ENCODE measurements at places on chromosomes 7 and 10.

DNA sequence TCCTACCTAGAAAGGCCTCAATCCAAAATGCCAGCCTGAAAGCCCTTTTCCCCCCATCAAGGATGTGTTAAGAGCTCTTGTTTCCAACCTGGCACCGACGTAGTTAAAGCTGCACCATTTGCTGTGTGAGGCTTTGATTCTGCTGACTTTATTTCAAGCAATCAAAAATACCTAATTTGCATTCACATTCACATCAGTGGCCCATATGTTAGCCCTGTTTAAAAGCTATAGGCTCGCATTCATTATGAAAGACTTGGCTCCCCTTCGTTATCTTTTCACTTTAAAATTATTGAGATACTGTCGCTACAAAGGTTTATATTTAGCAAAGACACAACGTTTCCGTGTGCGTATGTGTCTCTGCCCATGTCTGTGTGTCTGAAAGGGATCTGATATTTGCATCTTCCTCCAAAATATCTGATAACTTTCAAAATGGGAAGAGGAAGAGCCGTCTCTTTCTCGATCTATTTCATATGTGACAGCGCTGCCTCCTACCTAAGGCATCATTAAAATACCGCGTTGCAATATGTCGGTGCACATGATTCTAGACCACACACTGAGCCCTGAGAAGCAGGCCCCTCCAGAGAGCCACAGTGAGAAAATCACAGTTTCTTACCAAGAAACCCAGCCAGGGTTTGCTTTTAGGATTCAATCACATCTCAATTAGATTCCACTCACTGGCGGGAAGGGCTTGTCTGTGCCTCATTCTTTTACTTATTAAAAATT lies 57.1 kb upstream of the ITPRID1 start:
- no peak for DNase-seq

DNA sequence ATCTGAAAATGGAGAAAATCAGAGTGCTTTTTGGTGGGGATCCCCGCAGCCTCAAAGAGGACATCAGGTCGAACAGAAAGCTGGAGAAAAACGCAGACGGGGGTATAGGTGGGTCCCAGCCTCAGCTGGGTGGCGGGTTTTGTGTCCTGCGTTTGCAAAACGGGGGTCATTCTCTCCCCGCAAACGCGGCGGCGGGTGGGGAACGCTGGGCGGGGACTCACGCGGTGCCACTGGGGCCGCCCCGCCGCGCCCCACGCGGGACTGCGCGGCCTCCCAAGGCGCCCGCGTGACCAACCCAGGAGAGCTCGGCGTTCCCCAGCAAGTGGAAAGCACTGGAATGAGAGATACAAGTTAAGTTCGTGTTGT lies 806 bp upstream of the VIPR2 start:
- no peak for DNase-seq

- DNase-seq, result no peak
Measured at GRCh38 chr7:31076641-31077310, 24.7 kb downstream of the ADCYAP1R1 start.

GRCh38 chr7:131721660-131722059 lies 165.2 kb upstream of the PODXL start:
- no peak for DNase-seq

GRCh38 chr7:116492654-116493109 lies 6.9 kb upstream of the CAV2 start:
- DNase-seq, result no peak

DNA sequence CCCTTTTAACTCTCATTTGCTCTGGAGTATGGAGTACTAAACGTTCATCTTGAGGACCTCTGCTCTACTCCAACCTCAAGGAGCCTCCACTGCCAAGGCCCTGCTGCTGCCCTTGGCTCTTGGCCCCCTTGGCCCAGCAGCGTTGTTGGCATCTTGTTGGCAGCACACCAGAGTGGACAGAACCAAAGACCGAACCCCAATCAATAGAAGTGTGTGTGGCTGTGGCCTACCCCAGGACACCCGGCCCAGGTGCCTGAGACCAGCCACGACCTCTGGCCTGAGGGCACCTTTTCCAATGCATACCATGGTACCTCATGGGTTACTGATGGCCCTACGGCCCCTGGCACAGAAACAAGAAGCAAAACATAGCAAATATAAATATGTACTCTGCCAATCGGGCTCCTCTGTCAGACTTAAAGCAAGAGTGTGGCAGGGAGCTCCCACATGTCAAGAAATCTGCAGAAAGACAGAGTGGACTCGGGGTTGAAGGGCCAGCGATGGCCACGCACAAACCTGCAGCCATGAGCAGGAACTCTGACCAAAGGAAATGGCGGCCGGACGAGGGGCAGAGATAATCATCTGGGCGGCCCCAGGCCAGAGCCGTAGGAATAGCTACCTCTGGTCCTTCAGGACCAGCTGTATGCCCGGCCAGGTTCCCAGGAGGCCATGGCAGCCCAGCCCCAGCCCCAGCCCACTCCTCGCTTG lies 2.9 kb downstream of the NPC1L1 start:
- DNase-seq, result no peak

- no peak for DNase-seq
Measured at GRCh38 chr10:103795634-103796270, 59.6 kb downstream of the SH3PXD2A start.

DNA sequence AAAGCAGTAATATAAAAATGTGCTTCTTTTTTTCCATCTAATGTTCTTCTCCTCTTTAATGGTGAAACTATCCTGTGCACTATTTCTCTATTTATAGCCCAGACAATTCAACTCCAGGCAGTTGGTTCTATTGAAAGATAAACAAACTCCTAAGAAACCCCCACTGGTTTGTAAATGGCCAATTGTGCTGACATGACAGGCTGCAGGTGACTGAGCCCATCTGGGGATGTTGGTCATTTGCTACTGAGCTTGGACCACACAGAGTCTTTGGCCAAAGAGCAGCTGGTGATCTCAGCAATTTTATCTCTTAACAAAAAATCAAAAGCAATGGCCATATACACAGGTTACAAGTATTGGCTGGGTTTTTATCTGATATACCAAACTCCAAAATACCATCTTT lies 631.8 kb upstream of the CELF2 start:
- no peak for DNase-seq

DNA sequence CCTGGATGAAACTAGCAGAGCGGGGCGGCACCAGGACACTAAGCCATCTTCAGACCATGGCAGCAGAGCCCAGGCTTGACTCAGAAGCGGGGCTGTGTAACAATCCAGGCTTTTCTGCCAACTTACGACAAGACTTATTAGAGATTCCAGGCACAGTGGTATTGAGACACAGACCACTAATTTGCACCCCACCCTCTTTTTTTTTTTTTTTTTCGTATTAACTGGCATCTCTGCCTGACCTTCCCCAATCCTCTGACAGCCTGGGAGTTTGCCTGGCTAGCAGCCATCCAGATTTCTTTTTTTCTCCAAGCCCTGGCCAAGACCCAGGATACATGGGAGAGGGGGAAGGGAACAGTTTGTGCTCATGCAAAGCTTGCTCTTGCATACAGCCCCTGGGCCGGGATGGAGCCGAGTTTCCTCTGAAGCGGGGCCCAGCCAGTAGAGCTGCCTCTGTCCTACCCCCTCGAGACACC lies 182.4 kb downstream of the PLXNA4 start:
- DNase-seq, result no peak

- no peak for DNase-seq
Measured at GRCh38 chr10:127148933-127149220, 47.5 kb downstream of the INSYN2A start.

DNA sequence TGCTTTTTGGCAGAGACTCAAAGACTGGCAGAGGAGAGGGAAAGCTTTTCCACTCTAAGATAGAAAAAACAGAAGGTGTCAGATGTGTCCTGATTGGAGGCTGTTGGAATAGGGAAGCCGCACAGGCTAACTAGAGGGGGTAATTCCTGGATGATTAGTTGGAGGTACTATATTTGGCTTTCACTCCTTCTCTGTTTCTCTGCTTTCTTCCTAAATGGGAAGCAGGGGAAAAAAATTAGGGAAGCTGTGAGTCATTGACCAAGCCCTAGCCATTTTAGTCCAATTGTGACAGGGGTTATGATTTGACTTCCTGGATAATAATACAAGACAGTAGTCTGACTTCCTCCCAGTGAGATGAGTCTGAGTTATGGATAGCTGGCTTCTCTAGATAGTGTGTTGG lies 475.2 kb upstream of the CELF2 start:
- DNase-seq, result no peak

- DNase-seq, result peak; percentile 53
Measured at GRCh38 chr10:48399056-48399541, 92.6 kb downstream of the MAPK8 start.

- DNase-seq, result no peak
Measured at GRCh38 chr7:101140339-101140699, 13.4 kb downstream of the SERPINE1 start.

- peak; percentile 32 for DNase-seq
Measured at GRCh38 chr10:15169555-15170401, 1.3 kb upstream of the NMT2 start.

GRCh38 chr10:31709028-31709427 lies 219.6 kb downstream of the ARHGAP12 start:
- no peak for DNase-seq

- DNase-seq, result no peak
Measured at GRCh38 chr10:103692436-103692951, 162.9 kb downstream of the SH3PXD2A start.

GRCh38 chr7:7422641-7423040 lies 113.0 kb downstream of the COL28A1 start:
- DNase-seq, result no peak

- DNase-seq, result no peak
Measured at GRCh38 chr10:3270577-3271316, 98.2 kb upstream of the PITRM1 start.

DNA sequence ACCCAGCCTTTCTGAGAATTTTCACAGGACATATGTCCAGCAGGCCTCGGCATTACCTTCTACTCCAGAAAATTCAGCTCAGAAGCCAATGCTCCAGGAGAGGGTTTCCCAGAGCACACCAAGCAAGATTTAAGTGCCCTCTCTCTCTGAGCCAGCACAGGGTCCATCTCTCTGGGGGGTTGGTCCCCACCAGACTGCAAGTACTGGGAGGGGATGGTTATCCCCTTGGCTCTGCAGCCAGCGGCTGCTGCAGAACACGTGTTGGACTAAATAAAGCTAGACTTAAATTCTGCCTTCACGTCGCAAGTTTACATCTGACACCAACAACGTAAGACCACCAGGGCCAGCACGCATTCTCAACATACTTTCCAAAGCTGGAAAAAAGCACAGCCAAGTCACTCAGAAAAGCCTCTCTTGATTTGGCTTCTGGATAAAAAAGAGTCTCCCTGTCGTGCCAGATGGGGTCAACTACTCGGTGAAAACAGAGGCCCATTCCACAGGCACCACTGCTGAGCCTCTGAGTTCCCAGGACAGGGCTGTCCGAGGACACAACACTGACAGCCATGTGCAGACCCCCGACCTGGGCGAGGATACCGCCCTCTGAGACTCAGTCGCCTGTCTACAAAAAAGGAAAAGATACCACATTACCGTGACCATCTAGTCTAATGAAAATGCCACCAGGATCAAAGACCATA lies 77.3 kb downstream of the CTBP2 start:
- DNase-seq, result no peak

GRCh38 chr10:69715156-69715898 lies 85.3 kb downstream of the FAM241B start:
- DNase-seq, result no peak

GRCh38 chr10:93434991-93435491 lies 47.1 kb downstream of the MYOF start:
- no peak for DNase-seq

DNA sequence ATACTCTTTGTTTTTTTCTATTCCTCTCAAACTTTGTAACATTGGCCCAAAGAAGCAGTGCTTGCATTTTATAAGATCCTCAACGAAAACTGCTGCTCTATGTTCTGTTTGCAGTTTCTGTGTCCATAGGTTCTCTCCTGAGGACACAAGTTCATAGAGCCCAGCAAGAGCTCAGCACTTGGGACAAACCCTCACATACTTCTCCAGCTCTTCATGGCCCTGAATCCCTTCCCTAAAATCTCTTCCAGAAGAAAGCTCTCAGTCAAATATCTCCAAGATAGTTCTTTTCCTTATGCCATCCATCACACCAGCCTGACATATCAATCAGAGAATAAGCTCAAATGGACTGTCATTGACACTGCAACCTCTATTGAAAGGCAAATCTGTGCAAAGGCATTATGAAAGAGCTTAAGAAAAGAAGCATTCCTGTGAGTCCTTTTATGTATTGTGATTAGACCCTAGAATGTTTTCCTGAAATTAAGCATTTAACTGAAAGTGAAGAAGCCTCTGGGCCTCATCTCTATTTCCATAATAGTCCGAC lies 405.5 kb downstream of the ANKRD7 start:
- DNase-seq, result no peak

DNA sequence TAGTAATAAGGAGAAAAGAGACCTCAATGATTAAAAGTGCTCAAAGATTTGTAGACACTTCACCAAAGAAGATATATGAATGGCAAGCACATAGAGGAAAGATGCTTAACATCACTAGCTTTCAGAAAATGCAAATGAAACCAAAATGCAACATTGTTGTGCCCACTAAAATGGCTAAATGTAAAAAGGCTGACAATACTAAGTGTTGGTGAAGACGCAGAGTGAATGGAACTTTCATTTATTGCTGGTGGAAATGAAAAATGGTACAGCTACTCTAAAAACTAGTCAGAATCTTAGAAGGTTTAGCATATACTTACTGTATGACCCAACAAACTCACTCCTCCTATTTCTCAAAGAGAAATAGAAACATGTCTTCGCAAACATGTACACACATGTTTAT lies 212.9 kb upstream of the PITRM1 start:
- no peak for DNase-seq

DNA sequence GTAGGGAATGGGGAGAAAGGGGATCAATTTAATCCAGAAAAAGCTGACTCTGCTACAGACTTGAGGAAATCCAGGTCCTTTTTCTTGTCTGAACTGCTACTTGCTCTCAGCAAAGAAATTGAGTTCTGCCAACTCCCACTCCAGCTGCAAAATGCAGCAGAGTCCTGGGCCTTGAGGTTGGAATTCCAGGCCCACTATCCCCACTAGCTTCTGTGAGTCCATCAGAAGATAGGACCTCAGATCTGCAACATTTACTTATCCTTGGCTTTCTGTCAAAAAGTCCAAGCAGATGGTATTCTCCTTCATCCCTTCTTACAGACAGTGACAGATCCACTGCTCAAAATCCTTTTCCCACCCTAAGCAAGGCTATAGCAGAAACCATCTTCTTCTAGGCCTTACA lies 219.2 kb downstream of the ARHGAP12 start:
- no peak for DNase-seq

- DNase-seq, result no peak
Measured at GRCh38 chr10:102545997-102546396, 42.2 kb downstream of the SUFU start.

GRCh38 chr7:113026941-113027340 lies 59.7 kb downstream of the GPR85 start:
- no peak for DNase-seq

DNA sequence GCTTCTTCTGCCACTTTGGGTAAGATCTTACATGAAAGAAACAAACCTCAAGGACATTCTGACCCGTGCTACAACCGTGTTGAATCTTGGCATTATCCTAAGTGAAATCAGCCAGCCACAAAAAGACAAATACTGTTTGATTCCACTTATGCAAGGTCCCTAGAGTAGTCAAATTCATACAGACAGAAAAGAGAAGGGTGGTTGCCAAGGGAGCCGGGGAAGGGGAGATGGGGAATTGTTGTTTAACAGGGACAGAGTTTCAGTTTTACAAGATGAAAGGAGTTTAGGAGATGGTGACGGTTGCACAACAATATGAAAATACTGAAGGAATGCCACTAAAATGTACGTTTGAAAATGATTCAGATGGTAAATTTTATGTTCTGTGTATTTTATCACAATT lies 12.2 kb upstream of the CLEC2L start:
- DNase-seq, result no peak

- DNase-seq, result no peak
Measured at GRCh38 chr10:48400129-48400849, 93.8 kb downstream of the MAPK8 start.

GRCh38 chr10:132065491-132066105 lies at the start of gene JAKMIP3:
Gene JAKMIP3 (plus strand): TSS chr10:132065946. CDS start chr10:132104809, 38,863 bp downstream.
- DNase-seq, result peak; percentile 21

Data from SK-N-DZ (cell line).